ENCODE measurements at places on chromosomes 6 and 20. TPM values are rescaled to one million over a fixed set of nuclear protein-coding genes. Genes with fewer than 3 reads are reported as not detected.
A peak's percentile ranks its signal among the peaks of the same experiment; 100 is the strongest.

Gene TFAP2D
- total RNA-seq: not detected

GRCh38 chr6:87241304-87241703, 81.1 kb upstream of the SMIM8 start:
- no peak for DNase-seq

DNA sequence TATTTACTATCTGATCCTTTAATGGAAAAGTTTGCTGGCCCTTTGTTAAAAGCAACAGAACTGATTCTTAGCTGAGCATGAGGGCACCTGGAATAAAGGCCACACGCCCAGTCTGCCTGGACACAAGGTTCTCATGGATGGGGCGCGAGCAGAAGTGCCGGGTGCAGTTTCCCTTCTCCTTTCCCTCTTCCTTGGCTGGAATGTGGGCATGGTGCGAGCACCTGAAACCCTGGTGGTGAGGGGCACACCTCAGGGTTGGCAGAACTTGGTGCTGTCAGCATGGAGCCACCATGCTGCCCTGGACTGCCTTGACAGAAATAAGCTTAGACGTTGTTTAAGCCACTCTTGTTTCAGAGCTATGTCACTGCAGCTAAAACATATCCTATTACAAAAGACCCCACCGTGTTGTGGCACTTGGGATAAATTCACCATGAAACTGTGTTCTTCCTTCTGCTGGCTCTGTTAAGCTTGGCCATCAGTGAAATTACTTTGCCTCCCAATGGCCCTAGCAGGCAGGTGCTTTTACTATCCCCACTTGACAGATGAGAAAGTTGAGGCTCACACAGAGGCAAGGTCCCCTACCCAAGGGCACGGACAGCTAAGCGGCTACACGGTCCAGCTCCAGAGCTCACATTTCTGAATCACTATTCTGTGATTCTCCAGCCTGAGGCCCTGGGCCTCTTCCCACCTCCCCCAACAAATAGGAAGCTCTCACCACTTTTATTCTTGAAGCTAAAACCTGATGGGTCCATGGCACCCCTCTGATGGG, 115.9 kb downstream of the PREX1 start:
- no peak for DNase-seq

Gene ADAM33
- total RNA-seq: not detected

- DNase-seq: peak; percentile 93
Measured at GRCh38 chr6:27668442-27669294, 195.8 kb upstream of the ZNF184 start.

DNA sequence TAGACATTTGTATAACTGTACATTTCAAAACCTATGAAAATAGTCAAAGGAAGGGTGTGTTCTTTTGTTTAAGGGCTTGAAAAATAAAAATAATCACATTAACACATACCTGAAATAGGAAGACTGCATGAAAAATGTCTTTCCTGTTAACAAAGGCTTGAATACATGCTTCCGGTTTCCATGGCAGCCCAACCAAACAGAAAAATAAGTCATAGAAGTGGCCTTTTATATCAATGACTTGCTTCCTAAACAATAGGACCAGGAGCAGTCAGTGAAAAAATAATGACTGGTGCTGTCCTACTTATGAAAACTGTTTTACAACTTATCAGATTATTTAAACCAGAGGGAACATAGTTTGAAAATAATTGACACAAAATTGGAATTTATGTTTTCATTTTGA, 412.6 kb upstream of the PLCB4 start:
- no peak for DNase-seq

- DNase-seq: peak; percentile 86
Measured at GRCh38 chr6:80527552-80528052, 421.1 kb downstream of the BCKDHB start.

Gene SLC17A1
- total RNA-seq: not detected

DNA sequence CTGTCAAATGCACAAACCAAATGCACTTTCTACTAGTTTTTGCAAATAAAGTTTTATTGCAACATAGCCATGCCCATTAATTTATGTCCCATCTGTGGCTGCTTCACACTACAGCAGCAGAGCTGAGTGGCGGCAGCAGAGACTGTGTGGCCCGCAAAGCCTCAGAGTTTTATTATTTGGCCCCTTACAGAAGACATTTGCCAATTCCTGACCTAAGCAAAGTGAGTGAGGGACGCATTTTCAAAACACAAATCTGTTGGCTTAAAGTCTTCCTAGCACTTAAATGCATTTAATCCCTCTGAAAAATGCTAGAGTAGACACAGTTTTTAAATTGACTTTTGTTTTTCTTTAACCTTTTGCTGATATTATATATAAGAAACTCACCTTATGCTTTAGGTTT, 126.4 kb downstream of the PHACTR3 start:
- no peak for DNase-seq

Gene EPHA7
- 0.52 TPM for total RNA-seq

GRCh38 chr6:157670466-157671186, 152.4 kb upstream of the SNX9 start:
- DNase-seq: no peak

GRCh38 chr6:4388675-4389074, 253.3 kb upstream of the ECI2 start:
- DNase-seq: no peak

Gene EYS
- total RNA-seq: 0.07 TPM

Gene NDUFAF5
- total RNA-seq: 23.3 TPM

Gene CALHM4
- total RNA-seq: not detected

DNA sequence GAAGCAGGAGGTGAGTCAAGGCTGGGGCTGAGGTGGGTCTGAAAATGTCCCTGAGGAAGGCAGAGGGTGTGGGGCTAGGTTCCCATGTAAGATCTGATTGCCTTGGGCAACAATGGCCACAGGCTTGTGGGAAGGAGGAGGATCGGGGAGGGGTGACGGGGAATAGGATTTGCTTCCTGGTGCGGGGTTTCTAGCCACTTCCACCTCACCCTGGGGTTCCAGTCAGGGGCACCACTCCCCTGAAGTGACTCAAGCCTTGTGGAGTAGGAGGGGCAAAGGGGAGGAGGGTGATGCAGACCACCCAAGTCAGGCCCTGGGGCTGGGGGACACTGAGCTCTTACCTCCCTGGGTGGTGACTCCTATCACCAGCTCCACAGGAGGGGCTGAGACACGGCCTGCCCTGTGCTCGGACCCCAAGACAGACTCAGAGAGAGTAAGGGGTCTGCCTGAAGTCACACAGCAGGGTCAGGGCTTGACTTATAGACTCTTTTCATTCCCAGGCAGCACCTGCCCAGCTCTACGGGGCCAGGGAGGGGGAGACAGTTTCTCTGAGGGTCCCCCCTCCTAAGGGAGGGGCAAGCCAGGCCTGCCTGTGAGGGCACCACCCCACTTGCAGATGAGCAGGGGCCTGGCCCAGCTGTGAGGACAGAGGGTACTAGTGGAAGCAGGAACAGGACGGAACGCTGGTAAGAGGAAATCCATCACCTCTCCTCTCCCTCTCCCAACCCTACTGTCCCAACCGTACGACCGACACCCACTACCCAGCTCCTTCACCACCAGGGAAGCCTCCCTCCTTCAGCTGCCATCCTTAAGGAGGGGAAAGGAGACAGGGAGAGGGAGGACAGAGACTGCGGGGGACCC, 12.4 kb upstream of the SPDEF start:
- no peak for DNase-seq

- no peak for DNase-seq
Measured at GRCh38 chr6:107186047-107186446, 70.7 kb upstream of the BEND3 start.

Data from PC-3 (cell line).